ENCODE measurements at places on chromosomes 7 and 10.

GRCh38 chr10:72072046-72072445 is 16.3 kb downstream of the SPOCK2 start:
- DNase-seq: no peak

- DNase-seq: no peak
Observed at GRCh38 chr10:60513281-60513680, 123.6 kb upstream of the ANK3 start.

DNA sequence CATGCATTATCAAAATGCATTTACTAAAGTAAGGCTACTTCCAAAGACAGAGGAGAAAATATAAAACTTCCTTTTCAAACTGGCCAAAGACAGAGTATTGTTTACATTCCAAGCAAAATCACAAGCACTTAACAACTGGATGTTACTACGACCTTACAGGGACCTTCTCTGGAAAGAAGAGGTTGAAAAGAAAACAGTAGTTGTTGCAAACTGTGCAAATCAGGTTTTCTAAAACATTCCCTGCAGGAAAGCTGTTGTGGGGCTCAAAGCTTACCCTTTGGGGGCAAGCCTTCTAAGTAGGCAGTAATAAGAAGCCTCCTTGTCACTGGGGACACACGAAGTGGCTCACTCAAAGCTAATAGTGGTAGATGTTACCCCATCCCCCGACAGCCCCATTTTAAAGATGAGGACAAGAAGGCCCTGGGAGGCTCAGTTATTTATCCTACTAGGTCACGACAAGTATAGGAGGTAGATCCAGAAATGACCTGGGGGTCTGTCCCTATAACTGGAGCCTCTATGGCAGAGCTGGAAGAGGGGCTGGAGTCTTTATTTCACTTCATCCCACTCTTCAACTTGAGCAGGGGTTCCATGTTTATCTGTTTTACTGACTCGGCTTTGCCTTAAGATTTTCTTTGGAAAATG is 46.6 kb downstream of the ATXN7L1 start:
- no peak for DNase-seq

GRCh38 chr7:124071843-124072242 is 39.0 kb upstream of the TMEM229A start:
- no peak for DNase-seq

DNA sequence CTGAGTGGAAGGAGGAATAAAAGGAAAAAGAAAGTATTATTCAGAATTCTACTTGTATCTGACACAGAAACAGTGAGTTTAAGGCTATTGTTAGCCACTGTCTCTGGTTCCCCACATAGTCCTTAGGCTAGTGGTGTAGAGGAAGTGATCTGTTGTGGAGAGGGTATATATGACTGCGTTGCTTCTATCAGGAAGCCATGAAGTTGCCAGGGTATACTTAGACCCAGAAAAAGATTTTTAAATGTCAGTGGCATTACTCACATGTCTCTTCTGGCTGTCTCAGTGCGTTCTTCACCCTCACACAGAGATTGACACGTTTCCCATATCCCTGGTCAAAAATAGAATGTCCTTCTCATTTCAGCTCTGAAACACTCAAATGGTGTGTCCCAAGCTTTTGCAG is 72.7 kb downstream of the SEM1 start:
- DNase-seq: no peak

DNA sequence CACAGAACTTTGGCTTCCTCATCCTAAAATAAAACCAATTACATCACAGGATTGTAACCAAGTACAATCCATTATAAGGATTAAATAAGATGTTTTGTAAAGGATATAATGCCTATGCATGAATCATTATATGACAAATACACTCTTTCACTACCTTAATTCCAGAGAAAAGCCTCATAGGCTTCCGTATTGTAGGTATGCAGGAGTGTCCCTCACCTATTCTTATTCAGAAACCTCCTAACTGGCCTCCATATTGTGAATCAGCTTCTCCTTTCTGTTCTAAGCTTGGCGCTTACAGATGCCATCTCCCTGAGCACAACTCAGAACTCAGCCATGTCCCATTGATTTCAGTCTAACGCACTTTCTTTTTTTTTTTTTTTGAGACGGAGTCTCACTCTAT is 69.6 kb upstream of the CAPZA2 start:
- no peak for DNase-seq

DNA sequence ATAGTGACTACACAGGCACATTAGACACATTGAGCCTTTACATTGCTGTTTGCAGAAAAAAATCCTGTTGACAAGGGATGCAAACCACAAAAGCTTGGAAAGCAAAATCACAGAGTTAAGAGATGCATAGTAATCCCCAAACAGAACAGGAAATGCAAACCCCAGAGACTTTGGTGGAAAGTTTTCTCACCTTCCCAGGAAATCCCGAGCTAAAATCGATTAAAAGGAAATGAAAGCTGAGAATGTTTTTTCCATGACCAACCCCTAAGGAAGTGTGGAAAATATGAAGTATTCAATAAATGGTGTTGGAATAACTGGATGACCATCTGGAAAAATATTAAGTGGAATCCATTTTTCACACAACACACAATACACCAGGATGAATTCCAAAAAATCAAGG is 598.7 kb downstream of the GRID1 start:
- DNase-seq: no peak

DNA sequence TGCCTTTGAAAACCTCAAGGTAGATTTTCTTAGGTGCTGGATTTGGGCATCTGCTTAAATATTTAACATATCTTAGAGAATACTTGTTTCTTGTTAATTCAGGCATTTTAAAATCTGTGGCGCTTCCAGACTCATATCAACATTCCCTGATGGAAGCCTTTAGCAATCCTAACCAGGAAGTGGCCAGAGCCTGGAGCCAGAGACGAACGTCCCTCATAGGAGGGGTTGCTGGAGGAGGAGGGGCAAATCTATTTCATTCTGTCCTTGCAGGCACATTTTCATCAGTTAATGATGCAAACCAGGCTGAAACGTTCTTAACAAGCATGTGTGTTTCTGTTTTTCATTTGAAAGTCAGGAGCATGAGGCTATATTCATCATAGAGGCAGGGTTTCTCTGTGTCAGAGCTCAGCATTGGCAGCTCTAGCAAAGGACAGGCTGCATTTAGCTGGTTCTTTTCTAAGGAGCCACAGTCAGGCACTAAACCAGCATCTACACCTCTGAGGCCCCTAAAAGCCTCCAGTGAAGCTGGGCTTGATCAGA is 17.8 kb upstream of the IFIT2 start:
- no peak for DNase-seq

DNA sequence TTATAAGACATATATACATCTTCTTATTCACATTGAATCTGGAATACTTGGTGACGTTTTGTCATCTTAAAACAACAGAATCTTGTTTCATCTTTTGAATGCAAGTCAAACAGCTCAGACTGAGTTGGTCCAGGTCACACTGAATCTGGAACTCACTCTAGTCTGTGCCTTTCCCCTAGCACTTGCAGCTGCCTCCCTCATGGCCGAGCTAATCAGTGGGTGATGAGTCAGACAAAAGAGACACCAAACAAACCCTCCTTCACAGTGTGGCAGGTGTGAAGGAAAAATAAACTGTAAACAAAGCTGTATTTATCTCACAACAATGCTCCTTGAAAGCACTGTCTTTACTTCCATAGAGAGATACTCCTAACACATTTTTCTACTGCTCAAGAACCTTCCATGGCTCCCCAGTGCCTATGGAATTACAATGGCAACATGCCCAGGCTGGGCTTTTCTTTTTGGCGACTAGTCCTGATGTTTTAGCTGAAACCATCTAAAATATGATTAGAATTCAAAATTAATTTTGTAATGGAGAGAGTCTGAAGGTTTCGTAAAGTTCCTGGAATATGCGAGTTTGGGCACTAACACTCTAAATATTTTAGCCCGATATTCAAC is 140.0 kb downstream of the ZNF365 start:
- no peak for DNase-seq

DNA sequence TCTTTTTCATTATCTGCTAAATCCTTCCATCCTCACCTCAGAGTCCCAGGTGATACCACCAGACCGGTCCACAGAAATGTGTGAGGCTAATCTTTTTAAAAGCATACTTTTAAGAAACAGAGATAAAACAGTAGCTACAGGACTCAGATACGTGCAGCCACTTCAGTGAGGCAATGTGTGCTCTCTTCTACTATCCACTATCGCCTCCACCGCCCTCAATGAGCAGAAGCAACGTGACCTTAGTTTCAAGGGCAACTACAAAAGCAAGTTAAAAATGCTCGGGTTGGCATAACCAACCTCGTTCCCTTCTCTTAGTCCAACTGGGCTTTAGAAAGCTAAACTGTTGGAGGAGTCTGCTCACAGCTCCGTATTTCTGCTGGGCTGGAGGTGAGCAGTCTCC is 4.2 kb downstream of the FGFR2 start:
- DNase-seq: no peak

- no peak for DNase-seq
Observed at GRCh38 chr7:1174002-1174401, 14.0 kb upstream of the ZFAND2A start.

DNA sequence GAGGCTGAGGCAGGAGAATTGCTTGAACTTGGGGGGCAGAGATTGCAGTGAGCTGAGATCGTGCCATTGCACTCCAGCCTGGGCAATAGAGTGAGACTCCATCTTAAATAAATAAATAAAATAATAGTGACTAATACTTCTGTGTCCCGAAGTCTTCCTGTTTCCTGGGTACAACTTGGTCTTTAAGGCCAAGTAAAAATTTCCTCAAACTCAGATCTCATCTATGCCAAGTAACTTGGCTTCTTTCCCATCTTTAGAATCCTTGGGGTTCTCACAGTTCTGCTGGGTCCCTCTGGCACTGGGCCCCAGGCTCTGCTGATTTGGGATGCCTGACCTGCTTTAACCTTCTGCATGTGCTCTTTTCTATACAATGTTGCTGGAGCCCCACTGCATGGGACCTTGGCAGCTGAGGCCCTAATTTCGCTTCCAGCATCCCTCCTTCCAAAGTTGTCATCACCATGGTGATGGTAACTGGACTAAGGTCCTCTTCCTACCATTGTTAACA is 22.7 kb upstream of the AKR1B10 start:
- DNase-seq: no peak

DNA sequence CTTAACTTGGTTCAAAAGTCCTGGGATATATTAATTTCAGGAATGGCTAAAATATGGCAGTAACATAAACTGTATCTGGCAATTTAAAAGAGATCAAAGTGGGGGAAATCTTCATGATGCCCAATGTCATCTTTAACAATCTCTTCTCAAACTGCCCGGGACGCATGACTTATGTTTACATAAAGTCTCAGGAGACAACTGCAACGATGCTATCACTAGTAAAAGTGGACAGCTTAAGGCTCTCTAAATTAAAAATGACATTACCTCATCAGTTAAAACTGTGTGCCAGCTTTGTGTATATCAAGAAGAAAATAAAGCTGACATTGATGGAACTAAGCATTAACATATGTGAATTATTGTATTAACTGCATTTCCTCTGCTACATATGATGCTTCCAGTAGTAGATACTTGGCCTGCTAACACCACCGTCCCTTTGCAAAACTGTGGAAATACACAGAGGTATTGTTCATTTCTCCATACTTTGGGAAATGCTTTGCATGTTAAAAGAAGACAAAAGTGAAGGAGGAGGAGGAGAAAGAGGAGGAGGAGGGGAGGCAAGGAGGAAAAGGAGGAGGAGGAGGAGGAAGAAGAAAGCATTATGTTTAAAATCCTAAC is 62.4 kb downstream of the NRP1 start:
- DNase-seq: no peak

- DNase-seq: no peak
Observed at GRCh38 chr10:3658766-3659165, 126.2 kb downstream of the KLF6 start.

- no peak for DNase-seq
Observed at GRCh38 chr10:48727866-48728265, 43.2 kb downstream of the WDFY4 start.

DNA sequence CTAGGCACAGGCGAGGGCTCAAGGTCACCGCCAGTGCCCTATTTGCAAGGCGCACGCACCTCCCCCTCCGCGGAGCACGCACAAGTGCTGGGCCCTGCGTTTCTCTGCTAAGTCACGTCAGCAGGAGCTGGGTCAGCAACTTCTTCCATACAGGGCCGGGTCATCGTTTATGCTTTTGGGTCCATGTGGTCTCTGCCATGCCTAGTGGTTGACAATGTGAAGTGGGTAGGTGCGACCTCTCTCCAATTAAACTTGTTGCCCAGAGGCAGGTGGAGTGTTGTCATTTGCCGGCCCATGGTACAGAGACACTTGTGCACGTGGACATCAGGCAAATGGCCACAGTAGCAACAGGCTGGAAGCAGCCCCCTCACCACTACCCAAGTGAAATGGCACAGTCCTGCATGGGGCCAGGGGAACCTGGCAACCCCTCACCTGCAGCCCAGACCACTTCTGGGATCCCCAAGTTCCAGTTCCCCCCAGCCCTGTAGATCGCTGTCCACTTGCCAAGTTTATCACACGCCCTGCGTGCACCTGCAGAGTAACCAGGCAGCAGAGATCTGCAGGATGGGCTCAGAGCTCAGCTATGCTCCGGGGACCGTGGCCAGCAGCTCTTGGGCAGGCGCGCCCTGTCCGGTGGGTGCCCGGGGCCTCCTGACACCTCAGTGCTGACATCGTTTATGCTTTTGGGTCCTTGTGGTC is 86.1 kb upstream of the PPP2R2D start:
- no peak for DNase-seq

DNA sequence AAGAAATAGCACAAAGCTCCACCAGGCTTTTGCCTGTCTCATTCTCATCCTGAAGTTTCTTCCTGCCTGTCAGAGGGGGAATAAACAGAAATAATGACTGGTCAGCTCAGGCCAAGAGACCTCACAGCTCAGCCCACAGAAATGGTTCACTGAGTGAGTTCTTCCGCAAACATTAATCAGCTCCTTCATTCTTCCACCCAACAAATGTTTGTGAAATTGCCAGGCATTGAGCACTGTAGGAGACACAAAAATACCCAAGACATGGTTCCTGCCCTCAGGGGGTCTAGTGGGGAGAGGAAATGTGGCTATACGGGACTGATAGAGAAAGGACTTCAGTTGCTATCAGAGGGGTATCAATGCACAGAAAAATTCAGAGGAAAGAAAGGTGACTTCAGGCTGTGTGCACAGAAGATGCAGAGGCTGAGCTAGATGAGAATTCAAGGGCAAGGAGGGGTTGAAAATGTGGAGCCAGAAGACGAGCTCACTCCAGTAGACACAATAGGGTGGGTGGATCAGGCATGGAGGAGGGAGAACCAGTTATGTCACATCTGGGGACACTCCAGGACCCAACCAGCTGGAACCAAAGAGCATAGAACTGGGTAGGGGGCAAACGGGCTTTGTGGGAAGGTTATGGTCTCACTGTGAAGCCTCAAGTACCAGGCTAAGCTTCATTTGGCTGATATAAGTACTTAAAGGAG is 20.9 kb downstream of the MYOF start:
- DNase-seq: no peak

- no peak for DNase-seq
Observed at GRCh38 chr7:10889266-10889898, 84.3 kb upstream of the PHF14 start.

- no peak for DNase-seq
Observed at GRCh38 chr7:33395340-33395739, 266.0 kb downstream of the BBS9 start.

- no peak for DNase-seq
Observed at GRCh38 chr7:88101769-88102168, 118.1 kb downstream of the SRI start.

GRCh38 chr7:36048902-36049240 is 104.2 kb upstream of the EEPD1 start:
- no peak for DNase-seq

GRCh38 chr7:118517275-118517674 is 292.8 kb downstream of the ANKRD7 start:
- DNase-seq: no peak
